Left renal cortex interstitium (tissue), 4 donors: ENCODE measurements at places on chromosomes 4 and X. TPM values are rescaled to one million over a fixed set of nuclear protein-coding genes. Genes with fewer than 3 reads are reported as not detected.

GSPT2 gene
- polyA plus RNA-seq = 23.5 TPM

BMPR1B gene
- polyA plus RNA-seq = 27.2 TPM

GPRASP1 gene
- polyA plus RNA-seq = 13.5 TPM

HTN3 gene
- not detected for polyA plus RNA-seq

ARMCX1 gene
- 49.6 TPM for polyA plus RNA-seq

RGN gene
- 31.6 TPM for polyA plus RNA-seq

PIR gene
- polyA plus RNA-seq = 3.3 TPM

FTSJ1 gene
- 33.7 TPM for polyA plus RNA-seq

FABP2 gene
- 1.2 TPM for polyA plus RNA-seq

PAGE5 gene
- not detected for polyA plus RNA-seq

PAGE2 gene
- polyA plus RNA-seq = not detected

MFAP3L gene
- polyA plus RNA-seq = 26.8 TPM

PFKFB1 gene
- 0.72 TPM for polyA plus RNA-seq

SMR3B gene
- not detected for polyA plus RNA-seq

CITED1 gene
- 20.6 TPM for polyA plus RNA-seq

SLC6A8 gene
- 44.6 TPM for polyA plus RNA-seq

HERC6 gene
- 9.6 TPM for polyA plus RNA-seq

C4orf17 gene
- polyA plus RNA-seq = 0.16 TPM

FREM3 gene
- 0.17 TPM for polyA plus RNA-seq

NPY2R gene
- polyA plus RNA-seq = 0.75 TPM

MAGEC1 gene
- not detected for polyA plus RNA-seq

FAT4 gene
- 31.0 TPM for polyA plus RNA-seq

SPRY1 gene
- polyA plus RNA-seq = 97.3 TPM

UGT2B10 gene
- 2.1 TPM for polyA plus RNA-seq

GAGE12H gene
- not detected for polyA plus RNA-seq

ZNF157 gene
- polyA plus RNA-seq = 1.2 TPM

TEX13D gene
- not detected for polyA plus RNA-seq

ANXA5 gene
- polyA plus RNA-seq = 408 TPM

GYG2 gene
- 16.2 TPM for polyA plus RNA-seq

SMPX gene
- 0.29 TPM for polyA plus RNA-seq

PPA2 gene
- polyA plus RNA-seq = 109 TPM

EREG gene
- polyA plus RNA-seq = 0.28 TPM

AMOT gene
- 61.5 TPM for polyA plus RNA-seq

GSX2 gene
- not detected for polyA plus RNA-seq

FAM47B gene
- polyA plus RNA-seq = not detected

SAGE1 gene
- not detected for polyA plus RNA-seq

ZNF330 gene
- polyA plus RNA-seq = 60.0 TPM

S100G gene
- polyA plus RNA-seq = not detected

KLKB1 gene
- 1.0 TPM for polyA plus RNA-seq

SYTL5 gene
- polyA plus RNA-seq = 2.5 TPM

DMRTC1 gene
- polyA plus RNA-seq = 0.62 TPM

ZMAT1 gene
- polyA plus RNA-seq = 19.8 TPM

SHROOM4 gene
- polyA plus RNA-seq = 19.7 TPM

MAPK10 gene
- polyA plus RNA-seq = 57.0 TPM

PCDH10 gene
- 4.4 TPM for polyA plus RNA-seq

P2RY8 gene
- polyA plus RNA-seq = 1.3 TPM

SPANXA1 gene
- not detected for polyA plus RNA-seq

XG gene
- polyA plus RNA-seq = 0.69 TPM
